ENCODE measurements at places on chromosomes 7 and 10.

- peak; percentile 79 for DNase-seq
Measured at GRCh38 chr10:28663576-28664368, 13.5 kb upstream of the BAMBI start.

DNA sequence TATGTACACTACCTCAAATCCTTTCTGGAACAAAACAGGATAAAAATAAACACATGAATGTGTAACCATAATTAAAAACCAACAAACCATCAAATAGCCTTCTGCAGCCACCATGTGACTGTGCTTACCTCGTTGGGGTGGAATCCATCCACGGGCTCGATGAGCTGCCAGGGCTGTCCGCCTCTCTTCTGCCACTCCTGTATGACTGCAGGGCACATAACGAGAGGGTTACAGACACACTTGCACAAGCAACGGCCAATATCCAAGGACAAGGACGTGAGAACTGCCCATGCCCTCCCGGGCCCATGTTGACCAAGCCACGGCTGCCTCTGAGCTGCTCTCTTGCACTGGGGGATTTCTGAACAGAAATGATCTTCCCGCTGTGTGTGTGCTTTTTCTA is 132.2 kb downstream of the ANLN start:
- no peak for DNase-seq

DNA sequence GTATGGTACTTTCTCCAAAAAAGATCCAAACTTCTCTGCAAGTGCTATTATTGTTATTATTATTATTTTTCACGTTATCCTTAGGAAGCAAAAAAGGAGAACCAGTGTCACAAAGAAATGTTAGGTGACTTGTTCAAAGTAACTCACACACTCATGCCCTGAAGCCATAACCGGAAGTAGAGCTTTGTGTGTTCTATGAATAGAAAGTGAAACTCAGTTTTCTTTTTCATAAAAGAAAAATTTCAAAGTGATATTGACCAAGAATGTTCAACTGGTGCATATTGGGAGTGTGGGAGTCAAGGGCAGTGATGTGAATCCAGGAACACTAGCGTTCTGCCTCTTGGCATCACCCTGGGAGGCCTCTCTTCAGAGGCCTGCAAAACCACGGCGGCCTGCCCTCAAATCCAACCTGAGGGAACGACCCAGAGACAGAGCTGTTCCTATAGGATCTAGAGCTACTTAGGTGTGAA is 106.1 kb downstream of the PRKCQ start:
- no peak for DNase-seq

DNA sequence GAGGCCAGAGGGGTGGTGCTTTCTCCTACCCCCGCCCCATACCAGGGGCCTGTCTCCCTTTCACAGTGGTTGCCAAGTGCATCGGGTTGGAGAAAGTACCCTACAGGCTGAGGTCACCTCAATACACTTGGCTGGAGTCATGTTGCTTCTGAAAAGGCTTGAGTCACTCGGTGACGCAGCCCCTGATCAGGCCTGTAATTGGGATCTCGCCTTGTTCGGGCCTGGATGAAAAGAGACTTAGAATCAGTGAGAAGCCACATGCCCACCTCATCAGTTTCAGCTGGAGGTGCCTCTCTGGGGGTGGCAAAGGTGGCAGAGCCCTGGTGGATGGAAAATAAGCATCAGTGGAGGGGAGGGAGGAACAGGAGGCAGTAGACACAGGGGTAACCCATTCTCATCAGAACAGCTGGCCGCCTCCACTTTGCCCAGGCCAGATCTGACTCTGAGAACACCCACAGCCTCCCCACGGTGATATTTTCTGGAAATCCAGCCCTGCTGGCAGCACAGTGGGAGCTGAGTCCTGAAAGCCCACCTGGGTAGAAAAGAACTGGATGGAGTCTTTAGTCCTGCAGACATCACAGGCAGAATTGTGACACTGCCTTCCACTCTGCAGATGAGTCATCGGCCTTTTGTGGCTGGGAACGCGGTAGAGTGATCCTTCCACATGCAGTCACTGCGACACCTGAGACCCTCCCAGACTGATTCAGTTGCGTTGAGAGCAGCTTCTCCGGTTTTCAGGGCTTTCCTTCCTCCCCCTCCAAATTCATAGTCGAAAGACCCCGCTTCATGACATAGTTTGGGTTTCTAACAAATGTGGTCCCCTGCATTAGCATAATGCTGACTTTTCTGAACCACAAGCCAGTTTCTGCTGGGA is 108.0 kb downstream of the GRK5 start:
- DNase-seq = peak; percentile 22

DNA sequence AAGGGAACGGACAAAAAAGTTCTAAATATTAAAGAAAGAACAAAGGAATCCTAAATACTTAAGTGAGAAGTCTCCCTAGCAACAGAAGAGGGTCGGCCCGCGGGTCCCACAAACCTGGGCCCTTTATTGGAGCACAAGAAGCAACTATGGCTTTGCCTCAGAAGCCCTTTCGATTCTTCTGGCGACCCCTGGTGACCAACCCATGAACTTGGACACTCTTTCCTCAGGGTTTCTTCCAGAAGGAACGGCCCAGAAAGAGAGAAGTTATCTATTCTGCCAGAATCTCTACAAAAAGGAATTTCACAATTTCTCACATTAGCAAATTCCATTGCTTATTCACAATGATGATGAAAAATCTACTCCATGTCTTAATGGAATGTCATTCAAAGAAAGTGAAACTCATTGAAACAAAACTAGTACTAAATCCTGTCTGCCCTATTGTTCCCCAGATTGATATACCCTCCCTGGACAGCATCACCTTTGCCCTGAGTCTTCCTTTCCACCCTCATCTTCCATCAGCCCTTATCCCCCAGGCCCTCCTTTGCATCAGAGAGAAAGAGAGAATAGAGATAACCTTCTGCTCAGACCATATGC is 43.7 kb downstream of the CPVL start:
- DNase-seq = peak; percentile 63

- DNase-seq = no peak
Measured at GRCh38 chr10:71358277-71358676, 38.4 kb upstream of the CDH23 start.

GRCh38 chr7:111059833-111060232 is 31.1 kb upstream of the LRRN3 start:
- DNase-seq = no peak
